HL-60 (cell line): ENCODE measurements at places on chromosomes 5 and 9.

- DNase-seq: no peak
Observed at GRCh38 chr9:127871531-127871930, 5.9 kb downstream of the AK1 start.

- no peak for DNase-seq
Observed at GRCh38 chr9:82988488-82988887, 74.5 kb downstream of the RASEF start.

- DNase-seq: no peak
Observed at GRCh38 chr5:154947778-154948177, 6.9 kb downstream of the MRPL22 start.

DNA sequence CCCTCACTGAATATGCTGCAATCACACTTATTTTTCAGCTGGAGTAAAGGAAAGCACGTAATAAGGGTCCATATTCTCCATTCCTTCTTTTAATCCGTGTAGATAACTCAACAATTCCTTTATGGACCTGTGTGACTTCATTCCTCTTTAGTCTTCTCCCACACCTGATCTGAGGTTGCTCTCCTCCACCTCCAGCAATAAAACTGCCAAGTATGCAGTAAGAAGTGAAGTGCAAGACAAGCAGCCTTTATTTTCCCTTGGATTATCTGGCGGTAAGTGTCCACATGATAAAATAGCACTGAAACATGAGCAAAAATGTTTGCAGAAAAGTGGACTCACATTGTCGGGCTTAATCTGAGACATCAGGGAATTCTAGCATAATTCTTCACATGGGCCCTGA is 13.8 kb downstream of the DEPDC1B start:
- DNase-seq: no peak

- no peak for DNase-seq
Observed at GRCh38 chr5:67105270-67105669, 91.3 kb downstream of the CD180 start.

- DNase-seq: peak; percentile 88
Observed at GRCh38 chr5:177300236-177300880, 3.2 kb downstream of the RAB24 start.

DNA sequence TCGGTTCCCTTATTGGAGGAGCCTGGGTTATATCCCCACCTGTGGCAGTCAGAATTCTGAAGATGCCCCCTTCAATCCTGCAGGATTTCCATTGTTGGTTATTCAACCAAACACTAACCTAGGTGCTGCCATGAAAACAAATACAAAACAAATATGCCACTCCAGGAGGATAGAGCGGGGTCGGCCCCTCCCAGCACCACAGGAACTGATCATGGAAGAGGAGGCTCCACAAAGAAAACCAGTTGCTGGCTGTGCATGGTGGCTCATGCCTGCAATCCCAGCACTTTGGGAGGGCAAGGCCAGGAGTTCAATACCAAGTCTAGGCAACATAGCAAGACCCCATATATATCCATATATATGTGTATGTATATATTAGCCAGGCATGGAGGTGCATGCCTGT is 13.2 kb upstream of the ADGRD2 start:
- no peak for DNase-seq

GRCh38 chr5:7367780-7368179 is 28.2 kb upstream of the ADCY2 start:
- no peak for DNase-seq

- DNase-seq: no peak
Observed at GRCh38 chr9:126440940-126441339, 114.3 kb downstream of the MVB12B start.

DNA sequence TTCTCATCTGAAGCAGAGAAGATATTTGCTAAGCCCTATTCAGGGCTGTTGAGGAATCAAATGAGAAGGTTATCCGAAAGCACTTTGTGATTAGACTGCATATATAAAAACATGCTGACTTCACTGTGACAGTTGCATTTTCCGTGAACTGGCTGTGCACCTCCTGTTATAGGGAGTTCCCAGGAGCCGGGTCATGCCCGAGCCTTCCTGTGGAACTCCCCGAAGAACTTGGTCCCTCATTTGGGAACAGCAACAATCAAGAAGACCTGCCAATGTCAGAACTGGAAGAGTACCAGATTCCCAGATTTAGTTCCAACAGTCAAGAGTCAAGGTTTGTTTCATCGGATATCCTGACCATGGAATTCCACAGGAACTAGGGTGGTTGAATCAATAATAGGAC is 130.4 kb upstream of the RAI14 start:
- no peak for DNase-seq

DNA sequence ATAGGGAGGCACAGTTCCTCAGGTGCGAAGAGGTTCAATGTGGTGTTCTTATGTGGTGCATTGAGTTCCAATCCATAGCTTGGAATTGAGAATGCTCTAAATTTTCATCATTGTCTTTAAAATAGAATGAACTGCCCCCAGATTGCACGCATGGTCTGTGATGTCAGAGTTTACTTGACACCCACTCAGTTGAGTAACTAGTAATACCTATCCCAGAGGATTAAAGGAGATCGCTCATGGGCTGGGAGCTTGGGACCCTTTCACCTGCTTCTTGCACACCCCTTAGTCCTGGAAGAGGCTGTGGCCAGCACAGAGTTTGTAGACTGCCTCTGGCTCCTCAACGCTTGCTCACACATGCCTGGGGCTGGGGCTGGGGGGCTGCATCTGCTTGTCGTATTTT is 95.1 kb upstream of the OTULINL start:
- no peak for DNase-seq

GRCh38 chr5:154147666-154148065 is 42.9 kb upstream of the GALNT10 start:
- DNase-seq: no peak

DNA sequence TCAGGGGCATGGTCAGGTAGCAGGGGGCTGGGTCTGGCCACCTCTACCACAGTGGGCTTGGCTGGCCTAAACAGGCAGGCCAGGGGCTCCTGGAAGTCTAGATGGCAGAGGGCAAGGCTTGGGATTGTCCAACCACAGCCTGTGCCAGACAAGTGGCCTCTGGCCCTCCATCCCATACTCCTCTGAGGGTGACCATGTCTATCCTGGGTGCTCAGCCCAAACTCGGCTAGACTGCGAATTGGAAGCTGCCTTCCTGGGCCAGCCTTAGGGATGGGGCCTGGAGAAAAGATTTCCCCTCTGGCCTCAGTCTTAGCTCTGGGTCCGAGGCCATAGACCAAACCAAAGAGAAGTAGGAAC is 110.5 kb downstream of the PHF2 start:
- DNase-seq: no peak

DNA sequence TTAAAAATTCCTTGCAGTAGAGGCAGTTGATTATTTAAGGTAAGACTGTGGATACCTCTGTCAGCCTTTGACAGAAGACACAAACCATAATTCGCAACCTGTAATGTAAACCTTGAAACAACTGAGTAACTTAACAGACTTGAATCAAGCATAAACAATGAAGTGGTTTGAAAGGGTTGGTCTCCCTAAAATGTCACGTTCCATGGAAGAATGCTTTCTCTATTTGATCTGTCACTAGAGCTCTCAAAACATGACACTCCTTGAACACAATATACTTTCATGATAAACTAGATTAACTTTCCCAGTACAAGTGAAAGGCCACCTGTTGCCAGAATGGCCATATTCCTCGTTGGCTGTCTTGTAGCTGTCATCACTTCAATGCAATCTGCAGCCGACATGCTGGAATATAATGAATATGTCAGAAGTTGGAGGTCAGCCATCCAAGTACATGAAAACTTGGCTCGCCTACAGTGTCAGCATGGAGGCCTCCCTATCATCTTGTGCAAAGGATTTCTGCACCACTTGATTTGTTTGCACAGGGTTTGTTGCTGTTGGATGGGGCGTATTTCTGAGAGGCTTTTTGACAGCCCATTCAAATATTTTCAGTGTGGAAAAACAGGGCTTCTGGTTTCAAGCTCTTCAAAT is 228.0 kb downstream of the TLE4 start:
- no peak for DNase-seq

DNA sequence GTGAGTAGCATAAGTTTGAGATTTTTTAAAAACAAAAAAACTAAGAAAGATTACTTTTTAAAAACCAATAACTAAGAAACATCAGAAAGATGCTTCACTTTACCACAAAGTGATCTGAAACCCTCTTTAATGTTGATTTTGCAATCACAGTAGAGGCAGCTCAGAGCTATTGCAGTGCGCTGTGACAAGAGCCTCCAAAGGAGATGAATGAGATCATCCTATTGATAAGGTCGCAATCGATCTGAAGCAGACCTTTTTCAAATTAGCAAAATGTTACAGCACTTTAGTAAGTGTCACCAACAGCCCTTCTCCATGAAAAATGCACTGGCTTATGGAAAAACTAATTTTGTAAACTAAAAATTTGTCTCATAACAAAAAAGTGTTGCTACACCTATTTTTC is 284.6 kb upstream of the EFNA5 start:
- no peak for DNase-seq

DNA sequence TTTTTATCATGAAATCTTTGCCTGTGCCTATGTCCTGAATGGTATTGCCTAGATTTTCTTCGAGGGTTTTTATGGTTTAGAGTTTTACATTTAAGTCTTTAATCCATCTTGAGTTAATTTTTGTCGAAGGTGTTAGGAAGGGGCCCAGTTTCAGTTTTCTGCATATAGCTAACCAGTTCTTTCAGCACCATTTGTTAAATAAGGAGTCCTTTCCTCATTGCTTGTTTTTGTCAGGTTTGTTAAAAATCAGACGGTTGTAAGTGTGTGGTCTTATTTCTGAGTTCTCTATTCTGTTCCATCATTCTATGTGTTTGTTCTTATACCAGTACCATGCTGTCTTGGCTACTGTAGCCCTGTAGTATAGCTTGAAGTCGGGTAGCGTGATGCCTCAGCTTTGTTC is 55.9 kb downstream of the YTHDC2 start:
- DNase-seq: no peak

- no peak for DNase-seq
Observed at GRCh38 chr9:114694146-114694545, 12.2 kb upstream of the TEX48 start.
